ENCODE measurements at places on chromosomes 5 and 9.

GRCh38 chr9:98219794-98220370, 27.4 kb upstream of the CORO2A start:
- DNase-seq: no peak

GRCh38 chr9:89431930-89432725, 65.8 kb downstream of the SEMA4D start:
- DNase-seq: no peak

DNA sequence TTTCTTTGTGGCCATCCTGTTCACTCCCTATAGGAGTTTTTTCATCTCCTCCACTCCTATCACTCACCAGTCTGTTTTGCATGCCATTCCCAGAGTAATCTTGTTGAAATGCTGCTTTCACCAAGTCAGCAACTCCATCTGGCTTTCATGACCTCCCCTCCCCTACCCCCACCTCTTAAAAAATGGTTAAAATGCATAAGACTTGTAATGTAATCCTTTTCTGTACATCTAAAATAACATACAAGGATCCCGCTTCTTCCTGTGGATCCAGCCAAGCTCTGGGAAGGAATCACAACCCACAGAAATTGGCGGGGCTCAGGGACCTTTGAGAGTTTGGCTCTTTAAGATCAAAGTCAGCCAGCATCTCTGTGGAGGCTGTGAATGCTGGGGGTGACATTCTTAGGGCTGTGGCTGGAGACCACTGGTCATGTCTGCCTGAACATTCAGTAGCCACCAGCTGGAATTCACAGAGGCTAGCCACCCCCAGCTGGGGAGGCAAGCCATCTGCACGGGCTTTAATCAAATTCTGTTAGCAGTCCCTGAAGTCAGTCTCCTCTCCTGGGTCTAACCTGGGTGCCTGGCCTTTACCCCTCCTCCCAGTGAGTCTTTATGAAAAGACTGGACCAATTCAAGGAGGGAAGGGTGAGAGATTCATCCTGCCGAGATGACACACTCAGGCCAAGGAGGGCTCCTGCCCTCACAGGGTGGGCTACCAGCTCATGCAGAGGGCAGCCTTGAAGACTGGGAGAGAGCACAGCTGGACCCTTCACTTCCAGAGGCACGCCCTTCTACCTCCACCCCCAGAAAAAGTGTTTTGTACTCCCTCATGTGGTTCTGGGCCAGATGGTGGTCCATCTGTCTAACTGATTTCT, 132.9 kb downstream of the LIFR start:
- DNase-seq: no peak

DNA sequence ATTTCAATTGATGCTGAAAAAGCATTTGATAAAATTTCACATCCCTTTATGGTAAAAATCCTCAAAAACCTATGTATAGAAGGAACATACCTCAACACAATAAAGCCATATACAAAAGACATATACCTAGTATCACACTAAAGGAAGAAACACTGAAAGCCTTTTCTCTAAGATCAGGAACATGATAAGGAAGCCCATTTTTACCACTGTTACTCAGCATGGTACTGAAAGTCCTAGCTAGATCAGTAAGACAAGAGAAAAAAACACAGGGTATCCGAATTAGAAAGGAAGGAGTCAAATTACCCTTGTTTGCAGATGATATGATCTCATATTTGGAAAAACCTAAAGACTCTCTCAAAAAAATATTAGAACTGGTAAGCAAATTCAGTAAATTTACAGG, 350.2 kb upstream of the PDE4D start:
- DNase-seq: no peak

DNA sequence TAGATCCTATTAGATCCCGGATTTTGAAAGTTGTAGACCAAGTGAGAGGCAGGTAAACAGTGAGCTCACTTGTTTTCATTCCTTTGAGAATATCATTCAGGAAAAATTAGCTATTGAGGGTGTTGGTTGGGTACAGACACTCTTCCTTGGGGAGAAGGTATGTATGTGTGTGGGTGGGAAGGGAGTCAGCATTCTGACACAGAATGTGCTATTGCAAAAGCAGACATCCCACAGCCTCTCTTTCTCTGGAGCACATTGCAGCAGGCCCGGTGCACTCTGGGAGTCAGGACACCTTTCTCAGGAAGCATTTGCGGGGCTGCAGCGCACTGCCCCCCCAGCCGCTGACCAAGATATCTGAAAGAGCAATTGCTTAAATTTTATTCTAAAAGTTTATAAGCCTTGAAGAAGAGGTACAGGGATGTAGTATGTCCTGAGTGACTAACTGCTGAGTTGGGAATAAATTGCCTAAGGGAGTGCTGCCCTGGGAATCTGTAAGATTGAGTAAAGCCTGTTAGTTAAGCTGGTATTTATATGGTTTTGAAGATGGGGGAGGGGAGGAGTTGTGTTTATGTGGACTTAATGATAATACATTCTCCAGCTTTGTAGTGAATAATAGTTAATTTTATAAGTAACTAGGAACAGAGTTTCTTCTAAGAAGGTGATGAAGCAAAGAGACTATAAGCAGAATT, 5.2 kb downstream of the TNFAIP8 start:
- DNase-seq: peak; percentile 55

GRCh38 chr5:122163121-122164069, 34.0 kb downstream of the ZNF474 start:
- no peak for DNase-seq

- DNase-seq: no peak
These were observed 62.9 kb downstream of the FBXO38 start for GRCh38 chr5:148446611-148447010.

DNA sequence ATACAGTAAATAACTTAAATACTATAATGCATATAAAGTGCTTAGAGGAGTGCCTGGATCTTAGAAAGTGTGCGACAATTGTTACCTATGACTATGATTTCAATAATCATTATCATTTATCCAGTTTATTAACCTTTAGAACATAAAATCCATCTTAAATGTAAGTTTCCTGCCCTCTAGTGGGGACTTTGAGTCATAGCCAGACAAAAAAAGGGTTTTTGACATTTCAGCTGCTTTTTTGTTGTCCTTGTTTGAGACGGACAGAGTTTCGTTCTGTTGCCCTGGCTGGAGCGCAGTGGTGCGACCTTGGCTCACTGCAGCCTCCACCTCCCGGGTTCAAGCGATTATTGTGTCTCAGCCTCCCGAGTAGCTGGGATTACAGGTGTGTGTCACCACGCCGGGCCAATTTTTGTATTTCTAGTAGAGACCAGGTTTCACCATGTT, 9.7 kb upstream of the C9orf152 start:
- DNase-seq: peak; percentile 76

- DNase-seq: peak; percentile 32
These were observed 288.8 kb downstream of the ARL15 start for GRCh38 chr5:54021431-54022164.
